ENCODE measurements at places on chromosomes 5 and 9.

DNA sequence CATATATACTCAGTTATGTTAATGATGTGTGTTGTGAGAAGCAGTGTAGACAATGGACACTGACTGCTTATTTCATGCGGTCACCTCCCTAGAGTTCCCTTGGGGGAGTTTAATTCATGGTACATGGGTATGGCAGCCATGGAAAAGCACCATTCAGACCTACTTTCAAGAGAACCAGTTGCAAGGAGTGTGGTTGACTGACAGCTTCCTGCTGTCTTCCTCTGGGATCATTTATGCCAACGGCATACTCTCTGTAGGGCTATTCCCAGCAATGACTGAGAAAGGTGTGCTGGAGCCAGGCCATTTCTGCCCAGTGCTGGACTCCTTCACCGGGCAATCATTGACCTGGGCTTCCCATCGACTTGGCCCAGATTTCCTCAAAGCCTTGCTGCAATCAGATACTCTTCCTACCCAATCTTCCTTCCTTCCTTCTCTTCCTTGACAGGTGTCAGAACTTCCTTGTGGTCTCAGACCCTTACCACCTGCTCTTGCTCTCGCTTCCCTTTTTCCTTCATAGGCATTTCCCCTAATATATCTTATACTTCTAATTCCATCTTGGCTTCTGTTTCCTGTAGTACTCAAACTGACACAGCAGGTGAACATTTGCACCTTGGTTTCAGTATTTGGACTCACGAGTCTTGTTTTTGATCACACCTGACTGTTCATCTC lies 3.4 kb upstream of the CLINT1 start:
- DNase-seq: no peak

DNA sequence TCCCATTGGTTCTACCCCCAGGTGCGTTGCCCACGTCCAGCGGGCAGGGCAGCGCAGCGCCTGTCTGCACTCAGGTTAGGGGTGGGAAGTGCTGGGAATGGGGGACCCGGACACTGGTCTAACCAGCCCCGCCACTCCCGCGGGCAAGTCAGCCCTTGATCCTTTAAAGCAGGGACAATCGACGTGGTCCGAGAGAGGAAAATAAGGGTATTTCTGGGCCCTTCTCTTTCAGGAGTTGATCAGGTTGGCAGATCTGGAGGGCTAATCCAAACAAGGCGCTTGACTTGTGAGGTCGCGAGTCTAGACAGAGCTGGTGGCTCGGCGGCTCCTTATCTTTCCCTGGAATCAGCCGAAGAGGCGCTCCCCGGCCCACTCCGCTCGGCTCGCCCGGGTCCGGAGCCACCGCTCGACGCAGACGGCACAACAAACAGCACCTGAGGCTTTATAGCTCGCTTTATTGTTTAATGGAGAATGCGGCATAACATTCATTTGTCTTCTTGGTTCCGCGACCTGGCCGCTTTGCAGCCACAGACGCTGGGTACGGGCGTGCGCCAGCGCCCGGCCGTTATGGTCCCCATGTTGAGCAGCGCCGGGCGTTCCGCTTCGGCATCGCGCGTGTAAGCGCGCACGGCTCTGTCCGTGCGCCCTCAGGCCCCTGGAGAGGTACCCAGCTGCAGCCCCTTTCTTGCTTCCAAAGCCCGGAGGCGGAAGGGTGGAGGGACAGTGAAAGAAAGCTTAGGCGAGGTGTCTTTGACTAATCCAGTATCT lies 15.8 kb downstream of the ISL1 start:
- DNase-seq: no peak

DNA sequence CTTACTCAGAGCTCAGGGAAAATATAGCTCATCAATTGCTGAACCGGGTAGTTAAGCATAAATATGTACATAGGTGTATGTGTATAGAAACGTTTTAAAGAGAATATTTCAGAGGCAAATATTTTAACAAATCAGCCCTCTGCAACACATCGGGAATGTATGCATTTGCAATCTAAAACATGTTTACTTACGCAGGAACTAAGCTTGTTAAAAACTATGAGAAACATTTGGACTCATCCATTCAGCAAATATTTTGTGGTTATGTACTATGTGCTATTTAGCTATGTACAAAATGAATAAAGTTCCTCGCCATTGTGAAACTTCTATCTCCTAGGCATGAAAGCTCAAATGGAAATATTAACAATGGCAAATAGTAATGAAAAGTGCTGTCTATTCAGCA lies 469.9 kb downstream of the ARHGEF28 start:
- DNase-seq: no peak

- no peak for DNase-seq
Measured at GRCh38 chr5:79756076-79756475, 66.4 kb downstream of the CMYA5 start.

GRCh38 chr5:157857816-157858526 lies 974 bp downstream of the CLINT1 start:
- peak; percentile 80 for DNase-seq

- no peak for DNase-seq
Measured at GRCh38 chr5:161312882-161313281, 233.6 kb downstream of the GABRB2 start.

GRCh38 chr5:173268750-173269432 lies 33.9 kb upstream of the NKX2-5 start:
- DNase-seq: no peak

- peak; percentile 96 for DNase-seq
Measured at GRCh38 chr5:83721953-83722901, 1.6 kb upstream of the HAPLN1 start.

- no peak for DNase-seq
Measured at GRCh38 chr5:137336565-137337120, 162.5 kb downstream of the SPOCK1 start.

GRCh38 chr5:34034534-34035327 lies 8.3 kb downstream of the C1QTNF3 start:
- DNase-seq: no peak

GRCh38 chr5:65822710-65823109 lies 100.7 kb downstream of the NLN start:
- DNase-seq: no peak

GRCh38 chr9:37364751-37365360 lies 57.6 kb upstream of the GRHPR start:
- DNase-seq: no peak

GRCh38 chr9:85647571-85647970 lies 94.2 kb downstream of the AGTPBP1 start:
- DNase-seq: no peak

GRCh38 chr9:131747352-131747751 lies 7.5 kb upstream of the RAPGEF1 start:
- DNase-seq: no peak

DNA sequence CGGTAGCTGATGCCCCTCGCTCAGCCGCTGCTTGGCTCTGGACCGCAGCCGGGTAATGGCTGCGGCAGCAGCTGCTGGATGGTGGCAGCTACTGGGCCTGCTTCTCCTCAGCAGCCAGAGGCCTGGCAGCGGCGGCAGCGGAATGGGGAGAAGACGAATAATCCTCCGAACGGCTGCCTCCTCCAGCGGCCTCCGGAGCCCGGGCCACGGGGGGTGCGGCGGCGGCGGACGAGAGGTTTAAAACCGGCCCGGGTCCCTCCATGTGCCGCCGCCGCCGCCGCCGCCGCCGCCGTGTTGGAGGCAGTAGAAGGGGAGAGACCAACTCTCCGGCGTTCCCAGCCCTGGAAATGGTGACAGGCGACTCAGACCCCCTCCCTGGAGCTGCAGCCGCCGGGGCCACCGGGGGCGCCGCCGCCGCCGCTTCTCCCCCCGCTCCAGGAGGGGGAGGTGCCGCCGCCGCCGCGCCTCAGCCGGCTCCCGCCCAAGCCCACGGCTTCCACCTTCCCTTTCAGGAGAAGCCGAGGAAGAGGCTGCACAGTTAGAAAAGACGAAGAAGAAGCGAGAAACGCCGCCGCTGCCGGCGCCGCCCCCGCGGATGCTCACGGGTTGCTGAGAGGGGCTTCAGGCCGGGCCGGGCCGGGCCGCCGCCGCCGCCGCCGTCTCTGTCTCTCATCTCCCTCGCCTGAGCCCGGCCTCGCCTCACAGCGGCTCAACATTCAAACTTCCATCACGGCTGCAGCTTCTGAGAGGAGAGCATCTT lies 118.4 kb upstream of the PRSS3 start:
- DNase-seq: peak; percentile 77

DNA sequence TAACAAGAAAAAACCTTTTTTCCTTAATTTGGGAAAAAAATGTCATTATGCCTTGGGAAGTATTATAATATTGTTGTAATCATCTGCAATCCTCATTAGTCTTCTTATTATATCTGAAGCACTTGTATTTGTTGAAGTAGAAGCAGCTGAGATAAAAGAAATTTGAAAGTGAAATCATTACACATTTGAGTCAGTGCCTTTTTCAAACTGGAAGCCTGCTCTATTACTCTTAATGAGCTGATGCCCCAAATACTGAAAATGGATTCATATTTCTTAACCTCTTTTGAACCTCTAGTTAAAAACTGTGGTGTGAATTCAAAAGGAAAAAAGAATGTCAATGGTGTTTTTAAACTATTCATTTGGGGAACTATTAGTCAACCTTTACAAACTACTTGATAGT lies 1027.7 kb downstream of the NR2F1-AS1 start:
- DNase-seq: no peak

DNA sequence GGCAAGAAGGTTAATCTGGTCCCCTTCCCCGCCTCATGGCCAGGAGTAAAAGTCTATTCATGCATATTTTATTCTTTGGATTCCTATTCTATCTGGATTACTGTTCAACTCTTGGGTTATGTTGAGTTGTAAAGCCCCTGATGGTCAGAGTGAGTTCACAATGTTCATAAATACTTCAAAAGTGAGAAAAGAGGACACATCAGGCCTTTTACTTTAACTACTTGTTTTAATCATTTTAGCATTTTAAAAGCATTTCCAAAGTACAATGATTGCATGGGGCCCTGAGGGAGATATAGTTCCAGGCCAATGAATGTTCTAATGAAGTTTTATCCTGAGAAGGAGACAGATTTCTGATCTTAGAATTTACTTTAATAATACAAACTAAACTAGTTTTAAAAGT lies 93.9 kb downstream of the BOD1 start:
- no peak for DNase-seq

DNA sequence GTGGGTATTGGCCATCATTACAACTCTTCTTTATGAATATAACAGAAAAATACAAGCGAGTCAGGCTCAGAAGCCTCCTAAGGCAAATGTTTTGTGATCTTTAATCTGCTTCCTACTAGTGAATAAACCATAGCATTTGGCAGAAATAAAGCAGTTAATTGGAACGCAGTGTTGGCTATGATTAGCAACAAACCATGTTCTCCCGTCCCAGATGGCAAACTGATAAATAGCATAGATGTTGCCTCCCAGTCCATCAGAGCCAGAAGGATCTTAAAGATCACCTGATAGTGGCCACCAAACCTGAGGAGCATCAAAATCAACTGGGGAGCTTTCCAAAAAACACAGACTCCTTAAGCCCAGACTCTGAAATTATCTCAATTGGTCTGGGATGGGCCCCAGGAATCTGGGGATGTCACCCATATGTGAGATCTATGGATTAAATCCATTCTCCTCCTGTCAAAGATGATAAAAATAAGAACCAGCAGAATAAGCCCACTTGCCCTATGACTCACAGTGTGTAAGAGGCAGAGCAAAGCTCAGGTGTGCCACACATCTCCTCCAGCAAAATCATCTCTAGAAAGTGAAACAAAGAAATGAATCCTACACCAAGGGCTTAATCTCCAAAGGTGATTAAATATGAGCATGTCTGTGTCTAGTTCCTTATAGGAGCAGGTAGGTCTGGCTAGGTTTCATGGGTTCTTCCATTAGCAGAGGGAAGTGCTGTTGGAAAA lies 50.3 kb downstream of the APBA1 start:
- no peak for DNase-seq

DNA sequence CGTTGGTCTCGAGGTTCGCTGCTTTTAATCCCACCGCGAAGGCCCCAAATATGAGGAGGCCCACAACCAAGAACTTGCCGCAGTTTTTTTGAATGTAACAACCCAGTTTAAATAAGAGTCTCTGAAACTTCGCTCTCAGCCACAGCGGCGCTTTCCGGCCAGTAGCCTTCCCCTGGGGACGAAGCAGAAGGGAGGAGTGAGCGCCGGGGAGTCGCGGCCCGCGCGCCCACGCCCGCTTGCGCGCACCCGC lies 10.4 kb downstream of the PTCH1 start:
- DNase-seq: peak; percentile 94

- DNase-seq: no peak
Measured at GRCh38 chr5:168620807-168621206, 41.6 kb upstream of the PANK3 start.

DNA sequence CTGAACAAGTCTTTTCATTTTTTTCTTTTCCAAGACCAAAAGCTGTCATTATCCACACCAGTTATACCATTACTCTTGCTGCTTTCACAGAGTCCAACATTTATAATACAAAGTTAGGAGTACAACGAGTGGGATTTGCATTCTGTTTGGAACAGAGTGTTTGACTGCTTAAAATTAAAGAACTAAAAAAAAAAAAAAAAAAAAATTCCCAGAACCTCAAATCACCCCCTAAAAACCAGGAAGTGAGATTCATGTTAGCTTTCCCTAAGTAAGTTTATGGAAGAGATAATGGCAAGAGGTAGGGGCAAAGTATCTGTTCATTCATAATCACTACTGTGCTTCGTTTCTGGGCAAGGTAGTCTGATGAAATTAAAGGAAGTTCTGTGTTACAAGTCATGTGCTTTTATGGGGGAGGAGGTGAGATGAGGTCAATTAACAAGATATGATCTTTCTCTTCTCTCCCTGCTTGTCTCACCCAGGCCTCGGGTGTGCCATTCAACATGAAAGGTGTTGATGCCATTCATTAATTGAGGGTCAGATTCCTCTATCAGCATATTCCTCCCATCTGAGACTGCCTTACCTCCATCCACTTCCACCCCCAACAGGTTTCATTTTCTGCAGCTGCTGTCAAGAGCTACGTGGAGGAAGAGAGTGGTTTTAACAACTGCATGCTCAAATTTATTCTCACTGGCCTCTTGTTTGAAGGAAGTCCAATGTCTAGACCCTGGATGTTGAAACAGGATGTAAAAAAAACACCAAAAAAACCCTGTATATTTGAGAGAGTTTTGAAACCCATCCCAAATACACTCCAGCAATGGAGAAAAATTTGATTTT lies 58.1 kb downstream of the MARCHF3 start:
- no peak for DNase-seq

DNA sequence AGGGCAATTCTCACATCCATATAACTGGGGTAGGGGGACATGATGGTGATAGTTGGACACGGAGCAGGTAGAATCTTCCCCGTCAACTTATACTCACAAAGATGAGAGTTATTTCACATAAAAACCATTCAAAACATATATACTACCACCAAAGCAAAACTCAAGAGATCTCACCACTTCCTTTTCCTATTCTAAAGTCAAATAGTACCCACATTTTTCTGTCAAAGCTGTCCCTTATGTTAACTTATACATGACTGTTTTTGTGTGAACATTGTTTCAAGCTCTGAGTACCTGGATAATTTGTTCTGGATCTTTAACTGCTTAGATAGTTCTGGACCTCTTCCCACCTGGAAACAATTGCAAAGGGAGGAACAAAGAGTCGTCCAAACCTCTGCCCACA lies 95.5 kb upstream of the MAN2A1 start:
- DNase-seq: no peak

GRCh38 chr5:99059685-99060084 lies 130.9 kb upstream of the CHD1 start:
- no peak for DNase-seq

DNA sequence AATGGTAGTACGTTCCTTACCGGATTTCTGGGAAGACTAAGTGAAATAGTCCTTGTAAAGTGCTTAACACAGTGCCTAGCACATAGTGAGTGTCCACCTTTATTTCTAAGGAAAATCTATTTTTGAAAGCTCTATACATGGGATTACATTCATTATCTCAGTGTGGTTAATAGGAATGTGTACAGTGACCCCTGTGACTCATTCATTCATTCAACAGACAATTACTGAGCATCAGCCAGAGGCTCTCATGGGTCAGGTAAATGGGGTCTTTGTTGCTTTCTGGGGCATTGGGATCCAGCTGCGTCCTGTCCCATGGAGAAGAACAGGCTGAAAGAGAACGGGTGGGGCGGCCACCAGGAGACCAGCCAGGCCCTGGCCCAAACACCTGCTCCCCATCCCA lies 226.2 kb upstream of the TBC1D2 start:
- no peak for DNase-seq

Measured in osteoblast (primary cell).